ENCODE measurements at places on chromosomes 7 and 10.
A peak's percentile ranks its signal among the peaks of the same experiment; 100 is the strongest.

DNA sequence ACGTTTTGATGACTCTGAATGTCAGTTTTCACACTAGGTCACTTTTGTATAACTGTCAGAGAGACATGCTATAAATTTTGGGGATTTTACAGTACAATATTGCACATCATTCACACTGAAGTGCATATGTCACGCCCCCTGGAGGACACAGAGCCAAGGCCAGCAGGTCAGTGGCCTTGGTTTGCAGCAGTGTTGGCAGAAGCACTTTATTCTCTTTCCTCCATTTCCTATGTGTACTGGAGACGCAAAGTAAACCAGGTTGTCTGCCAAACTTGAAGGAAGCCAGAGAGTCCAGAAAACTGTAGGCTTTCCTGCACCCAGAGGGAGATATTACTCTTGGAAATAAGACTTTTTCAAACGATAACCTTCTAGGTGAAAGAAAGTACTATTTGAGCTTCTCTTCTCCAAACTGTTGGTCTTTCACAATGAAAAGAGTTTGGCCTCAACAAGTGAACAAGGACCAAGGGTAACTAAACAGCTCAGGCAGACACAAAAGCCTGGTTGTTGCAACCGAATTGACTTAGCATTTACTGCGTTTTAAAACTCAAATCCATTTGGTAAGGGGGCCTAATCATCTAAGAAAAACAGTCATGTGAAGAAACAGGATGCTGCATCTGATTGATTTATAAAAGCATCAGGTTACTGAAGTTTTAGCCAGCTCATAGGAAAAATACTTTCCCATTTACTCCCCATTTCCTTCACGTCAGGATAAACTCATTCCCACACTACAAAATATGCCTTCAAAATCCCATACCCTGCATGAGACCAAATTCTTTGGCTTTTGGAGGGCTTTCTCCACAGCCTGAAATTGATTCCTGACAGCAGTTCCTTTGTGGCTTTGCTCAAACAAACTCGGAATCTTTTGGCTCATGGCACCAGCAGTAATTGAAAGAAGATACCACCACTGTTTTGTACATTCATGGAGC is 83.0 kb upstream of the SEC61G start:
- no peak for DNase-seq

GRCh38 chr10:21292763-21293517 is 232.5 kb downstream of the SKIDA1 start:
- no peak for DNase-seq

- DNase-seq = no peak
Observed at GRCh38 chr10:103713676-103714075, 141.7 kb downstream of the SH3PXD2A start.

GRCh38 chr10:43122826-43123225 is 15.4 kb upstream of the CSGALNACT2 start:
- no peak for DNase-seq

DNA sequence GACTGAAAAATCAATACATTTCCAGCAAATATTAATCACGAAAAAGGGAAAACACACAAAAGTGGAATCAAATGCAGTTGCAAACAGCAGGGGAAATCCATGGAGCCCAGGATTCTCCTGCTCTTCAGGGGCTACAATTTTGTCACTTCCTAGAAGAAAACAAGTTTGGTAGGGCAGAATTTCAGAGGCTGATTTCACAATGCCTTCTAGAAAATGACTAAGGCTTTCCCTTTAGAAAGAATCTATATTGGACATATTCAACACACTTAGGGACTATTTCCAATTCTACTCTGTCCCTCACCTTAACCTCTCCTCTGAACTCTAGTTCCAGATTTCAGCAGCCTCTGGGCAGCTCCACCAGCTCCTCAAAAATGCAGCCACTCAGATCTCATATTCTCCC is 111.3 kb downstream of the HECTD2 start:
- no peak for DNase-seq

DNA sequence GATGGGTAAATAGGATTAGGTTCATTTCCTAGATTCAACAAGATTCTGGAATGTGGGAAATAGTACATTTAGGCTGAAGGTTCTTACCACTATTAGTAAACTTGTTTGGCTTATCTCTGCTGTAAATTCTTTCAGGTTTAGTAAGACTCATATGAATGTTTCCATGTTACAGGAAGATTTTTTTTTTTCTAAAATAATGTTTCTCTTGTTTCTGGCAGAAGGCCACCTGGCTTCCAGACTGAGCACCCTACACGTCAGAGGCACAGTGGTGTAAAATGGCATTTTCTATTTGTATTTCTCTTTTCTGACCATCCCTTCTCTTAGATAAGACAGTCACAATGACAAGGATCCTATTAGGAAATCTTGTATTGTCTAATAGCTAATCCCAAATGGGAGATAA is 22.7 kb upstream of the AASS start:
- no peak for DNase-seq

GRCh38 chr7:28782362-28782761 is 175.8 kb downstream of the TRIL start:
- DNase-seq = no peak

DNA sequence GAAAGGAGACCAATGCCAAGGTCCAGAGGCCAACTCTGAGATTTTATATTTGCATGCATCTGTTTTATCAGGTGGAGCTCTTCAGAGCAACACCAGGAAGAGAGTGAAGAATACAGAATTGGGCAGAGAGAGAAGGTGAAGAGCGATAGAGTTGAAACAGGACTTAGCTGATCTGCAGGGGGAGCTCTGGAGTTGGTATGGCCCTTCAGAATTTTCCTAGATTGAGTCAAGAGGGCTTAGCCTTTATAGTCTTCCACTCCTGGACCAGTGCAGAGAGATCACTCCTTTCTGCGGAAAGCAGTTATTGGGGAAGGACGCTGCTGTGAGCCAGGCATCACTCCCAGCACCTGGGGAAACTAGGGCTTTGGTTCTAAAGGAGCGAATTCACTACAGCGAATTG is 105.0 kb upstream of the DGKB start:
- DNase-seq = no peak

- no peak for DNase-seq
Observed at GRCh38 chr7:45663167-45663921, 89.2 kb downstream of the ADCY1 start.

DNA sequence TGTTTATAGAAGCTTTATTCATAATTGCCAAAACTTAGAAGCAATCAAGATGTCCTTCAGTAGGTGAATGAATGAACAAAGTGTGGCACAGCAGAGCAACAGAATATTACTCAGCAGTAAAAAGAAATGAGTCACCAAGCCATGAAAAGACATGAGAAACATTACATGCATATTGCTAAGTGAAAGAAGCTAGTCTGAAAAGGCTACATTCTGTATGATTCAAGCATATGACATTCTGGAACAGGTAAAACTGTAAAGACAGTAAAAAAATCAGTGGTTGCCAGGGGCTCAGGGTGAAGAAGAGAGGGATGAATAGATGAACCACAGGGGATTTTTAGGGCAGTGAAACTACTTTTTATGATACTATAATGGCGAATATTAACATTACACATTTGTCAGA is 80.9 kb upstream of the APBB1IP start:
- DNase-seq = no peak

DNA sequence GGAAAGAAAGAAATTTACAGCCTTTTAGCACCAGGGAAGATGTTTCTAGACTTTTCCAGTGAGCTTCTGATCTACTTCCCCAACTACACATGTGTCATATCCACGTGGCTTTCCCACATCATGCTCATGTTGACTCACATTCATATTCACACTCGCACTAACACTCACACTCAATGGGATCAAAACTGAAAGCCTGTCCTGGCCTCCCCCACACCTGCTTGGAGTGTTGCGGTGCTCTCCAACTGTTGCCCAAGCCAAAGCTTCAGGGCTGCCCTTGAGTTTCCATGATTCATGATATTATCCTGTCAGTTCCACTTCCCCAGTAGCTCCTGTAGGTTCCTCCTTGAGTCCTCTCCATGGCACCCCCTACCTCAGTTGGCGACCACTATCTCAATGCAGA is 444.4 kb downstream of the GATA3 start:
- DNase-seq = no peak

- DNase-seq = no peak
Observed at GRCh38 chr10:83332690-83333089, 806.6 kb upstream of the GHITM start.

- DNase-seq = no peak
Observed at GRCh38 chr7:8913682-8914081, 480.3 kb downstream of the NXPH1 start.

DNA sequence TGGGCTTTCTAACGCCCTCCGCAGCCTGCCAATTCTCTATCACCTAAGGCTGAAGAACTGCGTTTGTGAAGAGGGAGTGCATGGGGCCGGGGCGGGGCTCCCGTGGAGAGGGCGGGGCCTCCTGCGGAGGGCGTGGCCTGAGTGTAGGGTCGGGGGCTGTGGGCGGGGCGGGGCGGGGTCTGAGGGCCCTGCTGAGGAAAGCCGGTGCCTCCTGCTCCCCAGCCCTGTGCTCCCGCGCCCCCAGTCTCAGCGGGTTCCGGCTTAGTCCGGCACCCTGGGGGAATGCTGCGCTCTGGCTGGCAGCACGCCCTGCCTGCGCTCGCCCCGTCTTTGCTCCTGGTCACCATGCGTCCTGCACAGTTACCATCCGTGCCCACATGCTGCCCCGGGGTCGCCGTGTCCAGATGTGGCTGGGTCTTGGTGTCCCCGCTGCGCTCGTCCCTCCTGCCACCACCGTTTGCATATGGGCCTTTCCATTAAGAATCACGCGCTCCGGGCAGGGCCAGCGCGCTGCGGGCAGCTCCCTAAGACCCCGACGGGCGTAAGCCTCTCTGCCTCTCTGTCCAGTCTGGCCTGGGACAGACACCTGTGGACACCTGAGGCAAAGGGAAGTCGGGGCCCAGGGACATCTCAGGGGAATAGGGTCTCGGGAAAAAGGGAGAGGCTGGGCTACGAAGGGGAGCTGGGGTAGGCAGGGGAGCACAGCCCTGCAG is 144.0 kb upstream of the RET start:
- DNase-seq = no peak

GRCh38 chr7:14380881-14381280 is 391.4 kb upstream of the ETV1 start:
- no peak for DNase-seq

GRCh38 chr10:119115926-119116325 is 12.0 kb downstream of the DENND10 start:
- no peak for DNase-seq

GRCh38 chr10:30422151-30422695 is 11.8 kb upstream of the MAP3K8 start:
- no peak for DNase-seq

GRCh38 chr10:3145366-3145765 is 27.2 kb downstream of the PITRM1 start:
- DNase-seq = no peak

- no peak for DNase-seq
Observed at GRCh38 chr10:86872757-86873156, 84.7 kb downstream of the MMRN2 start.

- no peak for DNase-seq
Observed at GRCh38 chr10:14040787-14041631, 289.7 kb downstream of the FRMD4A start.

GRCh38 chr7:151082141-151083070 is 887 bp downstream of the TMUB1 start:
- no peak for DNase-seq

- no peak for DNase-seq
Observed at GRCh38 chr10:79079054-79079397, 10.3 kb downstream of the ZMIZ1 start.

DNA sequence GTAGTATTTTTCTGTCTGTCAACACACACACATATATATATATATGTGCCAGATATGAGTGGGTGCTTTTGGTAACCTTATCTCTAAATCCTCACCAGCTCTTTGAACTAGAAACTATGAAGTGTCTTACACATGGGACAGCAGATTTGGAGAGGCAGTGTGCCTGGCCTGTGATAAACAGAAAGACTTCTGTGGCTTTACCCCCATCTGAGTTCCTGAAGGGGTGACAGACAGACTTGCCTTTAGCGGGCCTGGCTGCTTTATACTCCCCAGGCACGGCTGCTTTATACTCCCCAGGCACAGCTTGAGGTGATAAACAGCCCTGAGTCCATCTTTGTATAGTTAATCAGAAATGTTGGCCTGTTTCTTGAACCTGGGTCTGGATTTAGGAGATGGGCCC is 5.6 kb downstream of the BAG3 start:
- no peak for DNase-seq

DNA sequence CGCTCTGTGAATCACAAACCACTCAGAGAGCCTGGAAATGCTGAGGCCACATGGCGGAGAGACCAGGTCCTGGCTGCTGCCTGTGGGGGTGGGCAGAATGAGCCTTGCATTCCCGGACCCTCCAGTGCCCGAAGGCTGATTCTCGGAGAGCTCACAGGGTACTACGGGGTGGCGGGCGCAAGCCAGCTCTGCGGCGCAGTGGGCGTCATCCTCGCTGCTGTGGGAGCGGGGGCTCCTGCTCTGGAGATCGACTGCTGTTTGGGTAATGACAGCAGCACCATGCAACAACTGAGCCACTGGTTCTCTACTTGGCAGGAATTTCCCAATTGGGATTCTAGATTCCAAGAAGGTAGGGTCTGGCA is 108.0 kb downstream of the PTPRN2 start:
- DNase-seq = no peak

GRCh38 chr10:26430641-26431163 is 7.4 kb upstream of the APBB1IP start:
- peak; percentile 77 for DNase-seq
